Esophagus squamous epithelium (tissue), 5 donors: ENCODE measurements at places on chromosomes 16 and 17.

GRCh38 chr16:89056592-89056991 lies 37.1 kb upstream of the ACSF3 start:
- no peak for DNase-seq

- no peak for DNase-seq
These were observed 218.3 kb downstream of the SOX9 start for GRCh38 chr17:72338847-72339790.

GRCh38 chr16:31460582-31461002 lies 1.3 kb downstream of the ARMC5 start:
- no peak for DNase-seq

GRCh38 chr16:78729687-78730086 lies 630.2 kb downstream of the WWOX start:
- DNase-seq: no peak

- no peak for DNase-seq
These were observed 9.4 kb downstream of the WNT3 start for GRCh38 chr17:46809110-46809571.

DNA sequence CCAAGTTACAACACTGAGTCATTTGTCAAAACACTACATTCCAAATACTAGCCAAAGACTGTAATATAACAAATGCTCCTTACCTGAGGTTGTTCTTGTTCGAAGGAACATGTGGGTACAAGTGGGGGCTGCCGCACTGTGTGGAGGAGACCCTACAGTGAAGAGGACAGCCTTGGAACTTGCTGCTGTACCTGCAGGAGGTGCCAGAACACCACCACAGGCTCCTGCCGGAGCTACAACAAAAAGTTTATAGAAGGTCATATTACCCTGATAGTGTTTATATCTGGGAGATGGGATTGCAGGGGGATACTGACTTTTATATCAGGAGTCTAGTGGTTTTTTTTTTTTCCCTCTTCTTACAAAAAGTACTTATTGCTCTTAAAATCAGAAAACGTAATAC lies 37.8 kb upstream of the ALDH3A1 start:
- DNase-seq: no peak

DNA sequence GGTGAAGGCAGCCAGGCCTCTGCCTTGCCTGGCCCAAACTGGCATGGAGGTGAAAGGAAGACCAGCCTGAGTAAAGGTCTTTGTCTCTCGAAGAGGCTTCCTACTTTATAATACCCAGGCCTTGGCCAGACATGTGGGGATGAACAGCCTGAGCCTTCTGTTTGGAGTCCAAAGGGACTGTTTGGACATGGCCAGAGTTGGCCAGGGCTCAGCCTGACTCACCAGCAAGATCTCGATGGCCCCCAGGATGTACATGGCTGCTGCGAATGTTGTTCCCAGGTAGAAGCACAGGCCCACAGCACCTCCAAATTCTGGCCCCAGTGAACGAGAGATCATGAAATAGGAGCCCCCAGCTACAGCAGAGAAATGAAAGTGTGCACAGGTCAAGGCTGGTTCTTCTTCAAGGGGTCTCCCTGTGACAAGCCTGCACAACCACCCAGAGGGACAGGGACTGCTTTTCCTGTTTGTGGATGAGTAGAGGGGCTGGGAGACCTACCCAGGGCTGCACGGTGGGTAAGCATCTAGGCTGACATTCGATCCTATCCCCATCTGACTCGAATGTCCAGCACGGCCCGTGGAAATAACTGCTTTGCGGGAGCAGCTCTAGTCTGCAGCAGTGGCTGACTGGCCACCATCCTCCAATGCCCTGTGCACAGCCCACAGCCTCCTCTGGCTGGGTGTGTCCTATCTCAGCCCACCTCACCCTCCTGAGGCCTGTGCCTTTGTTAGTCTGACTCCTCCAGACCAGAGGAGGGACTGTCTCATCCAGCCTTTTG lies 10.7 kb upstream of the LCAT start:
- no peak for DNase-seq

DNA sequence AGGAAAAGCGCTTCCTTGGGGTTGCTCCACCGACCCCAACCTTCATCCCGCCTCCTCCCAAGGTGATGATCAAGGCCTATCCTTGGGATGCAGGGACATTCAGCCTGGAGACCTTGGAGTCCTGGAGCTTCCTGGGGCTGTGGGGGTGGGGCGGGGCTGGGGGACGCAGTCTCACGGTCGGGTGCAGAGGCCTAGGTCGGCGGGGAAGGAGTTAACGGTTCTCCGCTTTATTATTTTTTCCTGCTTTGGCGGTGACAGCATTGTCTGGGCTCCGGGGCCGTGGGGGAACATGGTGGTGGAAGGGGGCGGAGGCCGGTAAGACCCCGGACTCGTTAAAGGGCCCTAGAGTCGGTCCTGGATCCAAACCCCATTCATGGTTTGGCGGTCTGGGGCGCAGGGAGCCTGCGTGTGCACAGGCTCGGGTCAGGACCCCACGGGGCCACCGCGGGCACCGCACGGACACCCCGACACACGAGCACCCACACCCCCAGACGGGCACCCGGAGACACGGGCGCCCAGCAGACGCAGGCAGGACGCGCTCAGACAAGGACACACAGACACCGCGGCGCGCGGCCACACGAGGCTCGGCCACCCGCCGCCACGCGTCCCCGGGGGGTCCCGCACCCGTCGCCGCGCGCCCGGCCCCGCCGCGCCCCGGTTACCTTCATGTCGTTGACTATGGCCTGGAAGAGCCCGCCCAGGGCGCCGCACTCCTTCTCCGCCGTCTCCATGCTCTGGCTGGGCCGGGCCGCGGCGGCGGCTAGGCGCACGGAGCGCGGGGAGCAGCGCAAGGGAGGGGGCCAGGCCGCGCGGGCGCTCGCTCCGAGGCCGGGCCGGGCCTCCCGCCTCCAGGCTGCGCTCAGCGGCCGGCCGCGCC lies 554 bp downstream of the MTSS2 start:
- no peak for DNase-seq

DNA sequence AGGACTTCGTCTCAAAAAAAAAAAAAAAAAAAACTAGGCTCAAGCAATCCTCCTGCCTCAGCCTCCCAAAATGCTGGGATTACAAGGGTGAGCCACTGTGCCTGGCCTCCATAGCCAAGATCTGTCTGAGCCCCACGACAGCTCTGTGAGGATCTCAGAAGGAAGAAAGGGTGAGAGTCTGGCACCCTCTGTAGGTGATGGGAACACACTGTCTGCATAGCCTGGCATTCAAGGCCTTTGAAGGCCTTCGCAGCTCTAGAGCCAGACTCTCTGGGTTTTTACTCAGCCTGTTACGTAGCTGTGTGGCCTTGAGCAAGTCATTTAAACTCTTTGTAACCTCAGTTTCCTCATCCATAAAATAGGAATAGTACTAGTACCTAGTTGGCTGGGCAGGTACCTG lies 6.3 kb upstream of the XPO6 start:
- no peak for DNase-seq

DNA sequence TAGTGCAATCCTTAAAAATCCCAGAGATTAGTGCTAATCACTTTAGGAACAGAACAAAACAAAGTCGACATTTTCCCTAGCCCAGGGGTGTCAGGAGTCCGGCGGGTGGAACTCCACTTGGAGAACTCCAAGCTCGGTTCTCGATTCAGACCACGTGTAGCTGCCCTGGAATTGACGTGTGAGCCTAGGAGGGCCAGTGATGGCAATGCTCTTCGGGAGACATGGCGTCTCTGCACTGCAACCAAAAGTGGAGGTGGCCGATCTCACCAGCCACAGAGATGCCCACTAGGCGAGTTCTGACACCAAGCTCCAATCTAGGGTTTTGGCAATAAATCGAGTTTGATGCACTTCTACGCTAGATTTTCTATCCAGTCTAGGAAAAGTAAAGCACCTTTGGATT lies 17.6 kb downstream of the MAP1LC3B start:
- no peak for DNase-seq

- DNase-seq: no peak
These were observed 81.8 kb downstream of the WDR59 start for GRCh38 chr16:74903120-74903519.

DNA sequence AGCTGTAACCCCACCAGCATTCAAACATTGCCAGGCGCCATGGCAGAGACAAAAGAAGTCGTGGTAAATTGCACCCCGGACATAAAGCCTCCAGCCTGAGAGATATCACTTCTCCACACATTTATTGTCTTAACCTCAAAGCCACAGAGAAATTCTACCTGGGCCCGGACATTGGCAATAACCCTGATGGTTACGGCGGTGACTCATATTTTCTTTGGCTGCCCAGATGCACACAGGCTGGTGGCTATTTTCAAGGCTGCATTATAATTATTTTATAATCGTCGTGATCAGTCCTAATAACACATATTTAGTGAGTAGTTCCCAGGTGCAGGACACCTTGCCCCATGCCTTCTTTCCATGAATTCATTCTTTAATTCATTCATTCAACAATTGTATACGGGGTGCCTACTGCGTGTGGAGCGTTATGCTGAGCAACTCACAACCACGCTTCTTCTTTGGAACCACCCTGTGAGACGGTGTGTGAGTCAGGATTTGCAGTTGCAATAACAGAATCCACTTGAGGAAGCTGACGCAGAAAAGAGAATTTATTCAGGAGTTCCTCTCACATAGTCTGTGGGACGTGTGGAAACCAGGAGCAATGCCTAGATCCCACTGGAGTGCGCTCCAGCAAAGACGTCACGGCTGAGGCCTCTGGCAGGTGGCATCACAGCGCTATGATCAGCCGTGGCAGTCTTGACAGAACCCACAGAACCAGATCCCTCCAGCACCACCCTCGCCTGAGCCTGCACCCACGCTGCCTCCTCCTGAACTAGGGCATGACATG lies 245.7 kb downstream of the FOXL1 start:
- DNase-seq: no peak

DNA sequence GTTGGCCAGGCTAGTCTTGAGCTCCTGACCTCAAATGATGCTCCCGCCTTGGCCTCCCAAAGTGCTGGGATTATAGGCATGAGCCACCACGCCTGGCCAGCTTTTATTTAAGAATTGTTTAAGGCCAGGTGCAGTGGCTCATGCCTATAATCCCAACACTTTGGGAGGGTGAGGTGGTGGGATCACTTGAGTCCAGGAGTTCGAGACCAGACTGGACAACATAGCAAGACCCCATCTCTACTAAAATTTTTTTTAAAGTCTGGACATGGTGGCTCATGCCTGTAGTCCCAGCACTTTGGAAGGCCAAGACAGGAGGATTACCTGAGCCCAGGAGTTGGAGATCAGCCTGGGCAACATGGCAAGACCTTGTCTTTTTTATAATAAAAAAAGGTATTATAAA lies 5.2 kb downstream of the PLXDC1 start:
- DNase-seq: no peak

DNA sequence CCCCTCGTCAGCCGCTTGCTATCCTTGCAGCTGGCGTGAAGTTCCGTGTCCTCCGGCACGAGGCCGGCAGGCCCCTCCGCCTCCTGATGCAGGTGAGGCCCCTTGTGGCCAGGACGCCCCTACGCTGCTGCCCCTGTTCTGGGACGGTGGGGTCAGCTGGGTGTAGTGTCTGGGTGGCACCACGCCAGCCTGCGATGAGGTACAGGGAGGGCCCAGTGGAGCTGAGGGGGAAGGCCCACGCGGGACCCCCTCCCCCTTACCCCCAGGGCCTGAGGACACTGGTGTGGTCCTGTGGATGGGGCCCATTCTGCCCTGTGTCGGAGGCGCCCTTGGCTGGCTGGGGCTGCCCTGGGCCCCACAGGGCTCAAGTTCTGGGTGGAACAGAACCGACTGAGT lies 7.7 kb upstream of the RAB40C start:
- DNase-seq: no peak

DNA sequence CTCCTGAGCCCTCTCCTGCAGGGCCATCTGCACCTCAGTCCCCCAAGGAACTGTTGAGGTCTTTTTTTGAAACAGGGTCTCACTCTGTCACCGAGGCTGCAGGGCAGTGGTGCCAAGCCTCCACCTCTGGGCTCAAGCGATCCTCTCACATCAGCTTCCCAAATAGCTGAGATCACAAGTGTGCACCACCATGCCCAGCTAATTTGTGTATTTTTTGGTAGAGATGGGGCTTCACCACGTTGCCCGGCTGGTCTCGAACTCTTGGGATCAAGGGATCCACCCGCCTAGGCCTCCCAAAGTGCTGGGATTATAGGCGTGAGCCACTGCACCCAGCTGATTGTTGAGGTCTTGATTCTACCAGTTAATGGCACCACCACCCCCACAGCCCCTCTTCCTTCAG lies 27.9 kb upstream of the ENDOV start:
- DNase-seq: no peak
